Activated CD8-positive, alpha-beta memory T cell treated with anti-CD3 and anti-CD28 coated beads, Interleukin-2, amount 10 ng/mL, durations not matched to agents 7 days and 5 days (primary cell): ENCODE measurements at places on chromosomes 16 and 17. TPM values are rescaled to one million over a fixed set of nuclear protein-coding genes. Genes with fewer than 3 reads are reported as not detected.

TNFRSF13B gene
- total RNA-seq, result not detected

CHP2 gene
- total RNA-seq, result not detected

DNA sequence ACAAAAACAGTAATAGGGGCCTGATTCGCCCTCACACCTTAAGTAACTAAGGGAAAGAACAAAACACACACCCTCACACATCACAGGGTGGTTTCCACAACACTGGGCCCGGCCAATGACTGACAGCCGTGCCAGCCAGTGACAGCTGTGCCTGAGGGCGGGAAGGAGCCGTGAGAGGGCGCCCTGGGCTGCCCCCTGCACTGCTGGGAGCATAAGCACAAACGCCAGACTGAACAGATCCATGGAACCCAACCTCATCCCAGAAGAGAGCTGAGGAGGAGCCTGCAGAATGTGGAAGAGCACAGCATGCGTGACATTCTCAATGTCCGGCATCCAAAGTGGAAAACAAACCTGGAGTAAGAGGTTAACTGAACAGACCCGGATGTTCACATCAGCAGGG lies 16.0 kb downstream of the CSNK1D start:
- peak; percentile 65 for DNase-seq
- H3K4me1 ChIP-seq, result peaks cover 12% of the 10 kb centered on the region
- H3K4me3 ChIP-seq, result no peak overlapping the region
- H3K27me3 ChIP-seq, result no peaks in the 10 kb centered on the region
- H3K27ac ChIP-seq, result peak overlapping the region; percentile 37
- H3K36me3 ChIP-seq, result peaks cover 79% of the 10 kb centered on the region

DNA sequence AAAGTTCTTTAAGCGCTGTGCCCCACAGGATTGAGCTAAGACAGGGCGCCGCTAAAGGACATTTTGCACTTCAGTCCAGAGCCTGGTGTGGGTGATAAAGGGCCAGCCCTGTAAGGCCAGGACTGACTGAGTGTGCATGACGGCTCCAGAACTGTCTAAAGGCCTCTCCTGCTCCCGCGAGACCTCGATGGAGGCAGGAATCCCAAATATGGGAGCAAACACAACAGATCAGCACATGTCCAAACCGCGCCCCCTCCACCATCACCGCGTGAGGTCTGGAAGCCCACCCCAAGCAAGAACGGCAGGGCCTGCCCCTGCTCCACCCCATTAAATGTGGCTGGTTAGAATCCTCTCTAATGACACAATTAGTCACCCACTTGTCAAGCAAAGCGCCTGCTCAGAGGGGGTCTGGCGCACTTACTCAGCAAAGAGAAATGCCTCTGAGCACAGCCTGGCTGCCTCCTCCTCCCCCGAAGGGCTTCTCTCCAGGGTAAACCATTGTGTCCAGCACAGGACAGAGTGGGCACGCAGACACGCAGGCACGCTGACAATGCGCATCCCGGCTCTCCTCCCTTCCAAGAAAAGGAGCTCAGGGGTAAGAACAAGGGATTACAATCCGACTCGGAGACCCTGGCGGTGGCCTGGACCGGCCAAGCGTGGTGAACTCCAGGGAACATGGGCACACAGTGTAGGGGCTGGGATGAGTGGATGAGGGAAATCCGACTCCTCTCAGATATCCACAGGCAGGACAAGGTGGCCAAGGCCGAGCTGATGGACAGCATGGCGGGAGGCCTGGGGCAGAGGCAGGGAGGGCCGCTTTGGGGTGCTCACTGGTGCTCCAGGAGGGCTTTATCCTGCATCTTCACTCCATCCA lies 1.5 kb downstream of the MXRA7 start:
- peak overlapping the region; percentile 62 for H3K4me3 ChIP-seq
- H3K36me3 ChIP-seq, result peaks cover 15% of the 10 kb centered on the region
- no peak overlapping the region for H3K27ac ChIP-seq
- no peak for DNase-seq

- no peak overlapping the region for H3K4me3 ChIP-seq
- no peaks in the 10 kb centered on the region for H3K4me1 ChIP-seq
- H3K36me3 ChIP-seq, result no peaks in the 10 kb centered on the region
- H3K27me3 ChIP-seq, result peaks cover 3% of the 10 kb centered on the region
- DNase-seq, result no peak
These were observed 22.7 kb downstream of the PLEKHG4 start for GRCh38 chr16:67302076-67302475.

GRCh38 chr16:12837291-12837690 lies 33.6 kb upstream of the CPPED1 start:
- H3K27ac ChIP-seq, result peak overlapping the region; percentile 36
- DNase-seq, result no peak
- peaks cover 17% of the 10 kb centered on the region for H3K4me1 ChIP-seq
- H3K36me3 ChIP-seq, result peaks cover 3% of the 10 kb centered on the region
- H3K27me3 ChIP-seq, result peaks cover 28% of the 10 kb centered on the region
- no peak overlapping the region for H3K4me3 ChIP-seq

- no peak for DNase-seq
- peaks cover 57% of the 10 kb centered on the region for H3K36me3 ChIP-seq
- H3K4me3 ChIP-seq, result peak overlapping the region; percentile 20
- H3K4me1 ChIP-seq, result peaks cover 91% of the 10 kb centered on the region
These were observed 6.9 kb downstream of the CCR7 start for GRCh38 chr17:40558300-40558889.

GRCh38 chr16:30875871-30876801 lies 17.7 kb downstream of the BCL7C start:
- peak overlapping the region; percentile 93 for H3K27ac ChIP-seq
- peaks cover 12% of the 10 kb centered on the region for H3K36me3 ChIP-seq
- DNase-seq, result no peak
- H3K4me3 ChIP-seq, result peak overlapping the region; percentile 82

- H3K27me3 ChIP-seq, result no peaks in the 10 kb centered on the region
- H3K4me3 ChIP-seq, result no peak overlapping the region
- H3K4me1 ChIP-seq, result no peaks in the 10 kb centered on the region
- H3K27ac ChIP-seq, result no peak overlapping the region
- H3K36me3 ChIP-seq, result no peaks in the 10 kb centered on the region
These were observed 145.3 kb upstream of the CDH13 start for GRCh38 chr16:82481455-82481854.

GRCh38 chr16:84643180-84643583 lies 5.1 kb upstream of the KLHL36 start:
- H3K4me3 ChIP-seq, result no peak overlapping the region
- H3K27ac ChIP-seq, result no peak overlapping the region
- DNase-seq, result no peak
- peaks cover 35% of the 10 kb centered on the region for H3K4me1 ChIP-seq
- peaks cover 29% of the 10 kb centered on the region for H3K27me3 ChIP-seq

- H3K27ac ChIP-seq, result no peak overlapping the region
- no peak for DNase-seq
- H3K4me1 ChIP-seq, result peaks cover 98% of the 10 kb centered on the region
- H3K27me3 ChIP-seq, result no peaks in the 10 kb centered on the region
- peaks cover 42% of the 10 kb centered on the region for H3K36me3 ChIP-seq
These were observed 13.1 kb downstream of the ADCY7 start for GRCh38 chr16:50279504-50279865.

DNA sequence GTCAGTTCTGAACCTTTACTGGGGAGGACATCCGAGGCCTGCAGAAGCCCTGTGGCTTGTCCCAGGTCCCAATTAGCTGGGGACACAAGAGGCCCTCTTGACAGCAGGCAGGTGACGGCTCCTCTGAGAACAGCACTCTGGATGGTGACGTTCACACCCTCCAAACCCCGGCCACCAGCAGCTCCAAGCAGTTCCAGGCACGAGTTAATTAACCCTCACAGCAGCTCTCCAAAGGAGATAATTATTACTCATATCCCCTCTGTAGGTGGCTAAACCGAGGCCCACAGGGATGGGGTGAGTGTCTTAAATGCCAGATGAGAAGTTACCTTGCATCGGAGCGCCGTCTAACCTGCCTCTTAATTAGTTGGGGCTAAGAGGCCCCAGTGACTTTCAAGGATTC lies 168.9 kb upstream of the CIBAR2 start:
- H3K36me3 ChIP-seq, result no peaks in the 10 kb centered on the region
- H3K4me1 ChIP-seq, result no peaks in the 10 kb centered on the region
- no peak for DNase-seq
